ENCODE measurements at places on chromosomes 5 and 9.

DNA sequence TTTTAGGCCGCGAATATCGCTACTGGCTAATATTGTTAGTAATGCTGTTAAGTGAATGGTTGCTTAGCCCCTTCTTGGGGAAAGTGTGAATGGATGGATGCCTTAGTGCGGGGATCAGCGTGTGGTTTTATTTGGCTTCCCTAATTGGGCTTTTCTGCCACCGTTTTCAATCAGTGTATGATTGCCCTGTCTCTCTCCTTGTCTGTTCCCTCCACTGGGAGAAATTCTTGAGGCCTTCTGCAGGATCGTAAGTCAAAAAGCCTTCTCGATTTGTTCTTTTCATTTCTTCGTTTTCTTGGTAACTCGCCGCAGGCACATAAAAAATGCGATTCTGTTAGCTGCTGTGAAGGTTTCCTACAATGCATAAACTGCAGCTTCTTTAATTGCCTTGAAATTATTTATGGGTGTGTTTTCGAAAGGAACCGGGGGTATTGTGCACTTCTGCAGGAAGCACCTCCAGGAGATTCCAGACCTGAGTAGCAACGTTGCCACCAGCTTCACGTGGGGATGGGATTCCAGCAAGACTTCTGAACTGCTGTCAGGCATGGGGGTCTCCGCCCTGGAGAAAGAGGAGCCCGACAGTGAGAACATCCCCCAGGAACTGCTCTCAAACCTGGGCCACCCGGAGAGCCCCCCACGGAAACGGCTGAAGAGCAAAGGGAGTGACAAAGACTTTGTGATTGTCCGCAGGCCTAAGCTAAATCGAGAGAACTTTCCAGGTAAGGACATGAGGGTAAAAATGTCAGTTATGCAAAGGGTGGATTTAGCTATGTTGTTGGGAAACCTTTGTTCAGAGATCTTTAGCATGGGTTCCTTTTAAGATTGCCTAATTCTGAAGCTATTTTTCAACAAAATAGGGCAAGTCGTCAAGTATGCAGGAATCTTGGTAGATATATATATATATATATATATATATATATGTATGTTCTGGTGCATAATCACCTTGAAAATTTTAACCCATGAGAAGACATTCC, 700 bp downstream of the SKP2 start:
- DNase-seq: no peak

DNA sequence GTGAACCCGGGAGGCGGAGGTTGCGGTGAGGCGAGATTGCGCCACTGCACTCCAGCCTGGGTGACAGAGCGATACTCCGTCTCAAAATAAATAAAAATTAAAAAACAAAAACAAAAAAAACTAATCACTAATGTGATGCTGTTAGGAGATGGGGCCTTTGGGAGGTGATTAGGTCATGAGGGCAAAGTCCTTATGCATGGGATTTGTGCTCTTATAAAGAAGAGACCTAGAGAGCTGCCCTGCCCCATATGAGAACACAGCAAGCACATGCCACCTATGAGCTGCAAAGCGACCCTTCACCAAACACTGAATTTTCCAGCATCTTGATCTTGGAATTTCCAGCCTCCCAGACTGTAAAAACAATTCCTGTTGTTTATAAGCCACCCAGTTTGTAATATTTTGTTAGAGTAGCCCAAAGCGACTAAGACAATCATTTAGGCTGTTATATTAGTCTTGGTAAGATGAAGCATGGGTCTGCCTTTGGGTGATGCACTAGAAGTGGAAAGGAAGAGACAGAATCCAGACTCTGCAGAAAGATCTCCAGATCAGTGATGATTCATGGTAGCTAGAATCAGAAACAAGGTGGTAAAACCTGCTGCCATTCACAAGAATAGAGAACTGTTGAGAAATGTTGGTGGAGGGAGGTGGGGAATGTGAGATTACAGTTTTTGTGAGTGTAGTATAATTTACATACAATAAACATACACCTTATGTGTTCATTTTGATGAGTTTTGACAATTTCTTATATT, 26.2 kb downstream of the GPR21 start:
- no peak for DNase-seq

GRCh38 chr5:145237843-145238242, 597.3 kb downstream of the PRELID2 start:
- DNase-seq: no peak

DNA sequence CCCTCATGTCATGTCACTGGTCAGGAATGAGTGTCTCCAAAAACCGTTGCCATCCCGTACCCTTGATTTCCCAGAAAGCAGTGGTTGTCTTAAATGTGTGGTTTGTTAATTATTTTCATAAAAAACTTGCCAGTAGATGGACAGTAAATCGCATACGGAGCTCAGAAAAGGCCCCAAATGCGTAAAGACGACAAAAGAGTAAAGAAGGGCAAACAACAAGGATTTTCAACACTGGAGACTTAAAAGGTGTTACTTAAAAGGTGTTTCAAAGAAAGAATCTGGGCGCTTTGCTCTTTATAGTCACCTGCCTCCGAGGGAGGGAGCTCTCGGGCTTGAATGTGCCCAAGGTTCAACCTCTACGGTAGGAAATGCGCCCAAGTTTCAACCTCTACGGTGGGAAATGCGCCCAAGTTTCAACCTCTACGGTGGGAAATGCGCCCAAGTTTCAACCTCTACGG, 734 bp downstream of the KIF27 start:
- DNase-seq: no peak

DNA sequence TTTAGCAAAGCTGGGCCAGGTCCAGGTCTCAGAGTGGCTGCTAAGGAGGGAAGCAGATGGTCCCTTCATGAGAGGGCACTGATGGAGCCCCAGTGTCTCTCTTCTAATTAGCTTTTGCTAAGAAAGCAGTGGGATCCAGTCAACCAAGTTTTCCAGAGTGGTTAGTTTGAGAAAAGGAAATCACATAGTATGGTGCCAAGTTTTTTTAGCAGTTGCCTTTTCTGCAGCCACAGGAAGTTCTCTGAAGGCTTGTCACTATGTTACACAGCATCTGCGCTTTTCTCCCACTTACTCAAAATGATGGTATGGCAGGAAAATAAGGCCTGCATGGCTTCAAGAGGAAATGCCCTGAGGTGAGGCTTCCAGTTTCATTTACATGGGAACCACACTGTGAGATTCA, 331.5 kb upstream of the ZNF462 start:
- no peak for DNase-seq

GRCh38 chr9:98829766-98830165, 22.3 kb downstream of the GALNT12 start:
- DNase-seq: no peak

DNA sequence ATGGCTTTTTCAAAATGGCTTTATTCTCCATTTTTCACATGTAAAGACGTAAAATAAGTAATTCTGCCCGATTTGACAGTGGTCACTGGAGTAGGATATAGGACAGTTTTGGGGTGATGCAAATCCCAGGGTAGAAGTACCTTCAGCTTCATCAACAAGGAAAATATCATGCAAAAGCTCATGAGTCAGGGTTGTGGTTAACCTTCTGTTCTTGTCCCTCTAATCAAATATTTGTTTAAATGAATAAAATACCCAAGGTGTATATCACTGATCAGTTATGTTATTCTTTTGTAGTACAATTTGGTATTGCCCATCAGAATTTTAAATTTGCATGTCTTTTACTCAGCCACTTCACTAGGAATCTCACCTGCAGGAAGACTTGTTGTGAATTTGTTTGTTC, 40.0 kb downstream of the FBXL7 start:
- no peak for DNase-seq

DNA sequence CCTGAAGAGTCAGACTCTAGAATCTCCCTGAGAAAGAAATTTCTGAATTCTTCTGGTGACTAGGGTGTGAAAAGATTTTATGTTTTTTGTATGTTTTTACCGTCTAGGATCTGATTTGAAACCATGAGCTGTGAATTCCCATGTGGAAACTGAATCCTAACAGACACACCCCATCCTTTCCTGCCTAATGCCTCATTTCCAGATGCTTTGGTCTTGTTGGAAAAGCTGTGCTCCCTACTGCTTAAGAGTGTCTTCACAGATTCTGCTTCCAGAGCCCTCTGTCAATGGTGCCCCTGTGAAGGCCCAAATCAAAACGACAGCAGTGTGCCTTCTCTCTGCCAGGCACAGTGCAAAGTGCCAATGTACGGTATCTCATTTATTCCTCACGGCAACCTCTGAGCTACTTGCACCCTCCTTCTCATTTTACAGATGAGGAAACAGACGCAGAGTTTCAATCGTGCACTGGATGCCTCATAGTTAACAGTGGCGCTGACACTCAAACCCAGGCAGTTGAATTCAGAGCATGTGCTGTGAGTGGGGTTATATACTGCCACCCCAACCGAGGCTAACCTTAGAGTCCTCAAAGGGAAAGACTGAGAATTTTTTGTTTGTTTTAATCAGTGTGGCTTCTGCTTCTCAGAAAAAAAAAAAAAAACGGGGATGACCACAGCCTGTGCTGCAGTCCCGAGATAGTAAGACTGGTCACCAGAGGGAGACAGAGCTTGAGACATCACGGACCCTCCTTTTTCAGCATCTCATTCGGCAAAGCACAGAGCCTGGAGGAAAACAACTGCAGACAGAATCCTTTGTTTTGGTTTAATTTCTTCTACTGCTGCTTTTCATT, 188.4 kb downstream of the SNCAIP start:
- no peak for DNase-seq

DNA sequence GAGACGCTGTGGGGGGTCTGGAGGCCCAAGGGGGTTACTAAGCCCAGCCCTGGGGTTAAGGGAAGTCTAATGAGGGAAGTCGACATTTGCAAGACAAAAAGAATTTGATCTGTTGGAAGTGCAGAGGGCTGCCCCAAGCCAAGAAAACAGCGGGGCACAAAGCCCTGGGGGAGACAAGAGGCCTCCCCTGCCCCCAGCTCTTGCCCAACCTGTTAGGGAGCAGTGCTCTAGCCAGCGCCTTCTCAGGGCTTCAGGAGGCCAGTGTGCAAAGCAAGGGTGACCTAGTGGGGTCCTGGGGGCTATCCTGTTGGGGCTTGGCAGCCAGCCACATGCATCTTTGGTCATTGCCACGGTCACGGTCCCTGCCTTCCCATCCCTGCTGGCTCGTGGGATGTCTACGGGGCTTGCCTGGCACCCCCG, 25.2 kb downstream of the GFI1B start:
- no peak for DNase-seq

- DNase-seq: no peak
These were observed 69.6 kb downstream of the CWC27 start for GRCh38 chr5:64838376-64838775.

- no peak for DNase-seq
These were observed 281.6 kb upstream of the SEMA6A start for GRCh38 chr5:116856271-116856670.

- DNase-seq: no peak
These were observed 27.6 kb upstream of the CDKN2AIPNL start for GRCh38 chr5:134439210-134439654.

DNA sequence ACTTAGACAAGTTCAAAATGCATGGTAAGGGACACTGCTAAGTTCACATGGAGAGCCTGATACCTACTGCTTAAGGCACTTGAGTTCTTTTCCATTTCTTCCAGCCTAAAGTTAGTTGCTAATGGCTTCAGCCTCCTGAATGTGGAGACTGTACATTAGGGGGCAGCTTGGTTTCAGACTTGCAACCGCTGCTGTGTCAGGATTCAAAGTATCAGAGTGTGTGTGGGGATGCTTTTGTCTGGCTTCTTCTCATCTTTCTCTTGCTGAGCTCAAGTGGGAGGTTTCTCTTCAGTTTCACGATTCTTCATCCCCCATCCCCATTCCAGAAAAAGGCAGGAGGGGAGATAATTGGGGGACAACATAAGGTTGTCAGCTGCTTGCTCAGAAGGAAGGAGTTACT, 49.4 kb downstream of the ATP10B start:
- DNase-seq: no peak

DNA sequence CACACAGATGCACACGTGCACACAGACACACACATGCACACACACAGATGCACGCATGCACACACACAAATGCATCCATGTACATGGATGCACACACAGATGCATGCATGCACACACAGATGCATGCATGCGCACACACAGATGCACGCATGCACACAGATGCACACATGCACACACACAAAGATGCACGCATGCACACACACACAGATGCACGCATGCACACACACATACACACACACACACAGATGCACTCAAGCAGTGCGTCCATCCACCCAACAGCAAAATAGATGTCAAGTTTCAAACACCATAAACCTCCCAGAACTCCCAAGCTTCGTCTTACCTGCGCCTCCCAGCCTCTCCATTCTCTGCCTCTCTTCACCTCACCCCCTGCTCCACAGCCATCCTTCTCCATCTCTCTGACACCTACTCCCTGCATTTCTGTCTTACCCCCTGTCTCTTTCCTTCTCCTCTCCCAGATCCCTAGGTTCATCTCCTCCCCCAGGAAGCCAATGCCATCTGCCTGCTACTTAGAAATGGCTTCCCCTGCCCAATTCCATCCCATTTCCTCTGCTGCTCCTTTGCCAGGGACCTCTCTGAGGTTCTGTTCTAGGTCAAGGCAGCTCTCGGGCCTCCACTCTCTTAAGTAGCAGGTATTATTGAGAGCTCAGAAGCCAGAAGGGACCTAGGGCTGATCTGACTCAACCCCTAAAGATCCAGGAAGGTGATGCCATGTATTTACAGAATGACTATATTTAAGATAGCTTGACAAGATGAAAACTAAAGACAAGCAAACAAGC, 297.2 kb downstream of the MED10 start:
- DNase-seq: no peak

DNA sequence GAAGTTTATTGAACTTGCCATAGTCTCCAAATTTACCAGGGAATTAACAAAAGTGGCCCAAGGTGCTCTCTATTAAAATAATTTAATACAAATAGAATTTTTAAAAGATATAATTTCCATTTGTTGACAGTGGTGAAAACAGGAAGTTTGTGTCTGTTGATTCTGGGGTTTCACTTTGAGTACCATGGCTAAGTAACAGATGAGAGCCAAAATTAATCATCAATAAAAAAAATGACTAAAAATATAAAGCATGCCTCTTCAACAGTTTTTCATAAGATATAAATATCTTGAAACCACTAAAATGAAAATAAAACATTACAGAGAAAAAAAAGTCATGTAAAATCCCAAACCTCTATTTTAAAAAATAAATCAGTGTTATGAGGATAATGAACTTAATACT, 49.8 kb downstream of the SGCD start:
- no peak for DNase-seq

DNA sequence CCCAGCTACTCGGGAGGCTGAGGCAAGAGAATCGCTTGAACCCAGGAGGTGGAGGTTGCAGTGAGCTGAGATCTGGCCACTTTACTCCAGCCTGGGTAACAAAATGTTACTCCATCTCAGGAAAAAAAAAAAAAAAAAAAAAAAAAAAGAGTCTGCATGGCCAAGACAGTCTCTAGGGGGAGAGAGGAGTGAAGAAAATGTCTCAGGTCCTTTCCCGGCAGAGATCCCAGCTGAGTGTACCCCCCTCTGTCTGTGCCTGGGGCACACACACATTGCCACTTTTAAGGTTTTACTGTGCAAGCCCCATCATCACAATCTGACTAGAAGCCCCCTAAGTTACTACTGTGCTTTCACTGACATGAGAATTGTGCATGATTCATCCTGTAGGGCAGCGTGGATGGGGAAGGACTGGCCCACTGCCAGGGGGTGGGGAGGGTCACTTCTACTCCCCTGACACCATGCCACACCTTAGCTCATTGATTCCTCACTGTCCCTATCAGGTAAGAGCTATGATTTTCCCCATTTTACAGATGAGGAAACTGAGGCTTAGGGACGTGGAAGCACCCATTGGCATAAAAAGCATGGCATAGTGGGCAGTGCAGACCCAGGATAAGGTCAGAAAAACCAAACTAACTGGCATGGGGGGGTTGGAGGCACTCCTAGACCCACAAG, 102.3 kb upstream of the LARP1 start:
- no peak for DNase-seq
